ENCODE measurements at places on chromosomes 11 and 22.

- DNase-seq = no peak
These were observed 602 bp downstream of the NAT10 start for GRCh38 chr11:34105957-34106504.

- DNase-seq = no peak
These were observed 12.0 kb upstream of the ANO3 start for GRCh38 chr11:26319906-26320305.

DNA sequence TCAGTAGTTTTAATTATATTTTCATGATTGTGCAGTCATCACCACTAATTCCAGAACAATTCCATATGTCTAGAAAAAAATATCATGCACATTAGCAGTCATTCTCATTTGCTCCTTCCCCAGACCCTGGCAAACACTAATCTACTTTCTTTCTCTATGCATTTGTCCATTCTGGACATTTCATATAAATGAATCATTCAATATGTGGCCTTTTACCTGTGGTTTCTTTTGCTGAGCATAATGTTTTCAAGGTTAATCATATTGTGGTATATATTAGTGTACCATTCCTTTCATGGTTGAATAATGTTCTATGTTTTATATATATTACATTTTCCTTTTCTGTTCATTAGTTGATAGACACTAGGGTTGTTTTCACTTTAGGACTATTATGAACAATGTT lies 811.1 kb upstream of the RAG2 start:
- DNase-seq = no peak

GRCh38 chr11:131350872-131351271 lies 19.5 kb upstream of the NTM start:
- DNase-seq = no peak

DNA sequence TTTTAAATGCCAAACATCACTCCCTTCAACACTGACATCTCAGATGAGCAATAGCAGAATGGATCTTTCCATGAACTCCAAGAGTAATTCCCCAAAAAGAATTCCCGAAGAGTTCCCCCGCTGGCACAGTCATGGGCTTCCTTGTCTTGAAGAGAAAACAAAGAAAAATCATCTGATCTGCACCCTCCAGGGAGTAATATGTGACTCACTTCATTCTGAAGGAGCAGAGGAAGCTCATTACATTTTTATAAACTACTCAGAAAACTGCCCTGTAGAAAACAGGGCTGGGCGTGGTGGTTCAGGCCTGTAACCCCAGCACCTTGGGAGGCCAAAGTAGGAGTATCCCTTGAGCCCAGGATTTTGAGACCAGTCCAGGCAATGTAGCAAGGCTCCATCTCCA lies 35.7 kb downstream of the CELSR1 start:
- no peak for DNase-seq

- no peak for DNase-seq
These were observed 8.9 kb upstream of the ETS1 start for GRCh38 chr11:128596250-128596649.

DNA sequence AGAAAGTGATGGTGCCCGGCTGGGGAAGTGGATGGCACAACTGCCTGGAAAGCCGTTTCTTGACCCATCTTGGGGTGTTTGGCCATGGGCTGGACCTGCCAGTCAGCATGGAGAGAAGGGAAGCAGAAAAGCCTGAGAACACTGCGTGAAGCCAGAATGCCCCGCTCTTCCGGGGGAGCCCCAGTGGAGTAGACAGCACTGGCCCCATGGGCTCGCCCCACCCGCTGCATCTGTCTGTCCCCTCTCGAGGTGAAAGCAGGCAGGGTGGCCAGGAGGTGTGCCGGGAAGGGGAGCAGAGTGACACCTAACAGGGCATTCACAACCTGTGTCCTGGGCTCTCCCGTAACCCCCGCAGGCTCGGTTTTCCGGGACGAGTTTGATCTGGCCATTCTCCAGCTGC lies 57.1 kb upstream of the TBCEL start:
- no peak for DNase-seq

DNA sequence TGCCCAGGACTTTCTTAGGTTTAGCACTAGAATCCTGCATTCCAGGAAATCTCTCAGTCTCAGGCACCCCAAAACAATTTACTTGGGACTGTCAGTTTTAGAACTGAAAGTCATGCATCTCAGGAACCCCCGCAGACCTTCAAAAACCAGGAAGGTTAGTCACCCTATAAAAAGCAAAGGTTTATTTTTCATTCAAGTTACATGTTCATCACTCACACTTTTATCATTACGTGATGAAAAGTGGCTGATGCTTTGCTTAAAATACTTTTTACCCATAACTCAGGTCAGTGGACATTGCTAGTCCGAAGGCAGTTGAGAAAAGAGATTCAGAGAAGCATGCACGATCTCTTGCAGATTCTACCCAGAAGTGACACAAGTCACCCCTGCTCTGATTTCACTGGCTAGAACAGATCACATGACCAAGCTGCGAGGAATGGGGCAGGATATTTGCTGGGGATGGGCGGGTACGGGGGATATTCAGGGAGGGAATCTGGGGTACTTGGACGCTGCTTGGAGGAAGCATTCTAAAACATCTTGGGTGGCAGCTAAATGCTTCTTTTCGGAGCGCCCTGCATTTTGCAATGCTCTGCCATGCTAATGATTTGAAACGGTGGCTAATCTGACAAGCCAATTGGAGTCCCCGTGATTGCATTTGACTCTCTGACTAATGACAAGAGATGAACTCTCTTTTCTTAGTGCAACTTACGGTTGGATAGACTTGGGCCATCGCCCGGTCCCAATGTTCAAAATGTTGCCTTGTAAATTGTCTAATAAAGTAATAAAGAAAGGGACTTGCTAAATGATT lies 110.2 kb downstream of the MIAT start:
- no peak for DNase-seq

DNA sequence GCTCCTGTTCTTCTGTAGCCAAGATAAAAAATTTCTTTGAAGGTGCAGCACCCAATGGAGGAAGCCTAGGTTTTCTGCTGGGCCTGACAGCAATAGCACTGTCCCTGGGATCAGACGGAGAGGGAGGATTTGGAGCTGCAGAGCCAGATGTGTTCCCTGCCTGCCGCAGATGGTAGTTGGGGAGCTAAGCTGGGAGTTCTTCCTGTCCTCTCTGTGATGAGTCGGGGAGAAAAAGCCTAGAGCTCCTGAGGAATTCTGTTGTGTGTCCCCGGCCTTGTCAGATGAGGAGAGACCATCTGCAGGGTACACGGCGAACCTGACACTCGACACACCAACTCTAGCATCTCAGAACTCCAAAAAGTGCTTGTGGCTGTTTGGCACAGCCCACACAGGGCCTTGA lies 103.8 kb upstream of the CRYBB3 start:
- no peak for DNase-seq

- DNase-seq = no peak
These were observed 798.1 kb downstream of the OPCML start for GRCh38 chr11:132734217-132734616.

DNA sequence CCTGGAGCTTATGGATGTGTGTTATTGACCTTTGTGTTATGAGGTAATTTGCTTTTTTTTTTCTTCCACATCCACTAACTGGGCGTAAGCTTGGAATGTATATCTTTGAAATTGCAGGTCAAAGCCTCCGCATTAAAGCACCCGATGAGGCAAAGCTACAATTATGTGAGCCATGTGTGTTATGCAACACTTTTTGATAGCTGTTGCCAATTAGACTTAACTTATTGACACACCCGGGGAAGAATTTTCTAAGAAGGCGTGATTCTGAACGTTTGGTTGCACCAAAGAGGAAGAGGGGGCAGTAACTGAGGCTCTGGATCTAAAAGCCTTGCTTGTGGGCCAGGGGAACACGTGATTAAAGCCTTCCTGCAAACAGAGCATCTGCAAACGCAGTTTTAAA lies 610 bp upstream of the TEX12 start:
- no peak for DNase-seq

GRCh38 chr11:78426845-78427244 lies 9.2 kb upstream of the GAB2 start:
- no peak for DNase-seq

DNA sequence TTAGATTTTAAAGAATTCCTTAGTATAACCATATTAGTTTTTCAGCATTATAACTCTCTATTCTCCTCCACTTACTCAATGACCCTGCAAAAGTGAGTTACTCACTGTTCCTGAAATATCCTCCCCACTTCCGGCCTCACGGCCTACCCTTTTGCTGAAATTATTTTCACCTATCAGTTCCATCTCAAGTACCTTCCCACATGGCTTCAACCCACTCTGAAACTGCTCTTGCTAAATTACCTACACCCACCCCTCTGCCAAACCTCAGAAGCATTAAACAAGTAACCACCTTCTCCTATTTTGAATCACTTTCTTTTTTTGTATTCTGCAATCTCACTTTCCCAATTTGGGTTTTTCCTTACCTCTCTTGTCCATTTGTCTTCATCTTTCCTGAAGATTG lies 37.7 kb downstream of the OR5P2 start:
- peak; percentile 4 for DNase-seq

DNA sequence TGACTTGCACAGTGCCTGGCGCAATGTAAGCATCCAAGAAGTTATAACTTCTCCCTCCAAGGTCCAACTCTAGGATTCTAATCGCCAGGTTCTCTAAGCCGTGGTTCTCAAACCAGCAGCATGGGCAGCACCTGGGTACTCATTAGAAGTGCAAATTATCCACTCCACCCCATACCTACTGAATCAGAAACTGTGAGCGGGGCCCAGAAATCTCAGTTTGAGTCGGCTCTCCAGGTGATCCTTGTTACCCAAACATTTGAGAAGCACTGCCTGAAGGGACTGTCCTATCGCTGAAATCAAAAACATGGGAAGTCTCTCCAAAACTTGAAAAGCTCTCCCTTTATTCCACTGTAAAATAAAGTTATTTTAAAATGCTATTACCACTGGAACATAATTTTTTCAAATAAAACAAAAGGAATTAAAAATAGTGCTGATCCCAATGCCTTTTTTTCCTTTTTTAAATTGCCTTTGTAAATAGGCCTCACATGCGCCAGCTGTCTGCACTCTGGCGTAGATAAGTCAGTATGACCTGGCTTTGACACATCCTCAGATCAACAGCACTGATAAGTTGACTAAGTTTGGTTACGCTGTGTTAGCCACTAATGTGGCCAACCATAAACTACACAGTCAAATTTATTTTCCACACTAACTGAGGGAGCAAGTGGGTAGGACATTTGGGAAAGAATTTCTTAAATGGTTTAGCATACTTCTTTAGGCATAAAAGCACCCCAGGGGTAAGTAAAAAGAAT lies 8.4 kb upstream of the CTR9 start:
- DNase-seq = peak; percentile 67
